Activated CD8-positive, alpha-beta memory T cell treated with anti-CD3 and anti-CD28 coated beads for 1 hour (primary cell): ENCODE measurements at places on chromosomes 4 and X.

- DNase-seq = no peak
These were observed 92.2 kb upstream of the PGRMC2 start for GRCh38 chr4:128379860-128380259.

DNA sequence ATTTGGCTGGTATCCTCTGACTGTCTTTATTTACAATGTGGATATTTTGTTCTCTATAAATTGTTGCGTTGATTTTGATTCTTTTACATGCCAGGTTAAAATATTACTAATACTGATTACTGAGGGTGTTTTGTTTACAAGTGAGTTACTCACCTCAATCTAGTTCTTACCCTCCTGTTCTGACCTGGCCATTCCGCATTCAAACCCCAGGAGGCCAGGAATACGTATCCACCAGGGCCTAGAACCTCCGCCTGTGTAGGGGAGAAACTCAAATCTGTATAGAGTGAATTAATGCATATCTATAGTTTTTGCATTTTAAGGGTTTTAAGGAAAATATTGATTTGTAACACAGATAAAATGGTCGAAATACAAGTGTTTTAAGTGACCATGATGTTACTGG is 2.6 kb upstream of the ZFP42 start:
- DNase-seq = no peak

GRCh38 chrX:25754399-25754798 is 383.7 kb upstream of the MAGEB18 start:
- no peak for DNase-seq

DNA sequence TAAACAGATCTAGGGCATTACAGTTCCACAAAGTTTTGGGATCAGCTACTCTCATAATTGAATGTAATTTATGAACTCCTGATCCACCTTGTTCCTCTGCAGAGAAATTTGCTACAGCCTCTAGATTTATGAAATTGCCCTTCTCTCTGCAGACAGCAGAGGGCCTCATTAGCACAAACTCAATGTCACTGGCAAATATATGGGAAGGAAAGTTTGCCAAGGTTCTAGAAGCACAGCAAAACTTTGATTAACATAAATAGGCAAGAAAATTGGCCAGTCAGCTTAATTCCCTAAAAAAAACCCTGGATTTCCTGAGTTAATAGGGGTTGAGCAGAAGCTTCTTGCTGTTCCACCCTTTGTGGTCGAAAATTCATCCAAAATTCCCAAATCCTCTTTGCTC is 31.5 kb downstream of the PRPS1 start:
- no peak for DNase-seq

DNA sequence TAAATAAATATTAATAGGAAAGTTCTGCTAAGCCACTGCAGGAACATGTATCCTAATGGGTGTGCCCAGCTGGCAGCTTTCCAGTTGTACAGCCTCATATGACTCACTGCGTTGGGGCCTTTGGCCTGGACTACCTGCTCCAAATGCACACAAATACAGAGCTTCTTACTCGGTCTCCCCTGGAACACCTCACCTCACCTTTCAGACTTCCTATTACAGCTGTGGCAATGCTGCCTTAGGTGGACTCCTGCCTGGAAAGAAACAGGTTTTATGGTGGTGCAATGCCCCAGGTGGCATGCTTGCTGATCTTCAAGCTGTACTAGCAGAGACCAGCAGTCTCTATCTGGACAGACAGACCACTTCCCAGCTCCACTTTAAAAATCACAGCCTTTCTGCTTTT is 85.7 kb upstream of the EXOC1L start:
- no peak for DNase-seq
